Neuronal stem cell (in vitro differentiated cells): ENCODE measurements at places on chromosomes 16 and 17.

- no peak for DNase-seq
Observed at GRCh38 chr17:73091770-73092522, 542 bp downstream of the SLC39A11 start.

- DNase-seq = no peak
Observed at GRCh38 chr17:62821189-62822079, 13.3 kb upstream of the MARCHF10 start.

DNA sequence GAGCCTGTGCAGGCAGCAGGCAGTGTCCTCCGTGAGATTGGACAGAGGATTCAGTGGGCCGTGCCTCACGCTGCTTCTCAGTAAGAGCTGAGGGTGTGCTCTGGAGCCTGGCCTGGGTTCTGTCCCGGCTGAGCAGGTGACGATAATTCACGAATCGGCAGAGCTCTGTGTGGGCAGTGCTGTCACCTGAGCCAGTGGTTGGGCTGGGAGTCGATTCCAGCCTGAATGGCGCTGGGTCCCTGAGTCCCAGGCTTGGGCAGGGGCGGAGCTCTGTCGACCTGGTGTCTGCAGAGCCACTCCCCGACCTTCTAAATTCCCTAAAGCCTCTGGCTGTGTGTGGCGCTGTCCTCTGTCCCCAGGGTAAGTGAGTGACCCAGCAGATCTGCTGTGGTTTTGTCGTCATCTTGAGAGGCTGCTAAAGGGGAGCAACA, 8.4 kb downstream of the ACSF3 start:
- DNase-seq = no peak

GRCh38 chr16:58038219-58038641, 12.7 kb downstream of the MMP15 start:
- no peak for DNase-seq

GRCh38 chr16:81449899-81450608, 5.4 kb downstream of the CMIP start:
- DNase-seq = no peak

DNA sequence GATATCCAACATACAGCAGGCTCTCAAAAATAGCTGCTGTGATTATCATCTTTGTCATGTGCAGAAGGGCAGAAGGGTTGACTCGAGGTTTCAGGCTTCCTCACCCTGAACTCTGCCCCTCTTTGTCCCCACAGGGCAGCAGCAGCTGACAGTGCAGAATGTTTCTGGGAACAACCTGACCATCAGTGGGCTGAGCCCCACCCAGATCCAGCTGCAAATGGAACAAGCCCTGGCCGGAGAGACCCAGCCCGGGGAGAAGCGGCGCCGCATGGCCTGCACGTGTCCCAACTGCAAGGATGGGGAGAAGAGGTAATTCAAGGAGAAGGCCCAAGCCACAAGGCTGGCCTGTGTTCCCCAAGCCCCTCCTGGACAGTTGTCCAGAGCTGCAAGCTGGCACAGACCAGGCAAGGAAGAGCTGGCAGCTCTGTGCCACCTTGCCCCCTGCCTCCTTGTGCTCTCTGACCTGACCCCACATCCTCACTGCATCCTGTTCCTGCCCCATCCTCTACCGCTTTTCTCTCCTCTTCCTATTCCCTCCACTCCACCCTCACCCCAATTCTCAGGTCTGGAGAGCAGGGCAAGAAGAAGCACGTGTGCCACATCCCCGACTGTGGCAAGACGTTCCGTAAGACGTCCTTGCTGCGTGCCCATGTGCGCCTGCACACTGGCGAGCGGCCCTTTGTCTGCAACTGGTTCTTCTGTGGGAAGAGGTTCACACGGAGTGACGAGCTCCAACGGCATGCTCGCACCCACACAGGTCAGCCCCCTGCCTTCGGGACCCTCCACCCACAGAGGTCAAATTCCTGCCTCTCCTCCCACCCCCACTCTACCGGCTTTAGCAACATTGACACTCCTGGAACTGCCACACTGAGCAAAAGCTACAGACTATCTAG, 16.3 kb upstream of the PNPO start:
- no peak for DNase-seq

DNA sequence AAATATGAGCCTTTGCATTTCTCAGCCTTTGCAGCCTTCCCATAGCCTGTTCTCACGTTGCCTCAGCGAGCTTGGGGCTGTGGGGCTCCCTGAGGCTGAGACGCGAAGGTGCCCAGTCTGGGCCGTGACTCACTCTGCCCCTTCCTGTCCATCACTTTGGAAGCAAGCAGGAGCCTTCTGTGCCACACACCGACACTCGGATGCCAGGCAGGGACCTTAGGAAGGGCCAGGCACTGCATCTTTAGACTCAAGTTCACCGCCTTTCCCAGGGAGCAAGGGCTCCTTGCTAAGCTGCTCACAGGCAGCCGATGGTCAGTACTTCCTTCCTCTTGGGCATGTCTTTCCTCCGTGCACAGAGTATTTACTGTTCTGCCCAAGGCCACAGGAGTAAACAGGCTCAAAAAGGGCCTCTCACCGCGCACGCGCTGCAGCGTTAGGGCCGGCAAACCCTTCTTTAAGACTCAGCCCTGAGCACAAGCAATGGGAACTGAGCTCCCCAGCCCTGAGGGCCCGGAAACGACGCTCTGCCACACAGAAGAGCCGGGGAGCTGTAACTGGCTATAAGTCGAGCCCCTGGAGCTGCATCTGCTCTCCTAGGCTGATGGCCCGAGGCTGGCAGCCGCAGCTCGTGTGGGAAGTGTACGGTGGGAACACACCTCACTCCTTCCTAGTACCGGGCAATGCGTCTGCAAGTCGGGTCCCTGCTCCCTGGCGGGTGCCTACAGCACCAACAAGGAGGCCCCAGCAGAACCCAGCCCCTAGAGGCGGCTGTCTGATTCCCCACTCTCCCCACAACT, 7.2 kb downstream of the TIMM22 start:
- no peak for DNase-seq

- DNase-seq = no peak
Observed at GRCh38 chr17:82021900-82022309, 773 bp downstream of the CENPX start.

- no peak for DNase-seq
Observed at GRCh38 chr16:88871730-88872416, 5.4 kb upstream of the PABPN1L start.

DNA sequence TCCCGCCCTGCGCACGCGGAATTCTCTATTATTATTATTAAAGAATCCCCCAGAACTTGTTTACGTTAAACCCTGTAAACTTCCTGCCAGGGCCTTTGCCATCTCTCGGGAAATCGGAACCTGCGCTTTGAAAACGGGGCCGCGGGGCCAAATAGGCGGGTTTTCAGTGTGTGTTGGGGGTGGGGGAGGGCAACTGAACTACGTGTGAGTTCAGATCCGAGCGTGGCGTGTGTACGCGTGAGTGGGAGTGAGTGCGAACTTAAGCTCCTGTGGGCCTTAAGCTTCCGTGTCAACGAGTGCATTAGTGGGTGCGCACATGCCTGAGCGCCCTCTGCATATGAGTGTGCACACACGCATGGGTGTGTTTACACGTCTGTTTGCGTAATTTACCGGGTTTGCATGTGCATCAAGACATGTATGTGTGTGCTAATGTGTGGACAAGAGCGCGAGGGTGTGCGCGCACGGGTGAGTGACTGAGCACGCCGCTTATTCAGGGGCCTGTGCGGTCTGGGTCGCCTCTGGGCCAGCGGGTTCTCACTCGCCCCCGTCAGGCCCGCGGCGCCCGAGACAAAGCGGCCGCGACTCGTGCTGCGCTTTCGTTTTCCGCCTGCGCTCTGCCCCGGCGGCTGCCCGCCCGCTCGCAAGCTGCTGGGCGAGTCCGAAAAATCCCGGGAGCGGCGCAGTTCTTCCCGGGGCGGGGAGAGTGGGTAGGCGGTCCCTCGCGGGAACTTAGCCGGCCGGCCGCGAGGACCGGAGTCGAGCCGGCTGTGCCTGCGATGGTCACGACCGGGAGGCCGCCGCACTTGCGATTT, 1.2 kb upstream of the FOXF1 start:
- DNase-seq = peak; percentile 48

DNA sequence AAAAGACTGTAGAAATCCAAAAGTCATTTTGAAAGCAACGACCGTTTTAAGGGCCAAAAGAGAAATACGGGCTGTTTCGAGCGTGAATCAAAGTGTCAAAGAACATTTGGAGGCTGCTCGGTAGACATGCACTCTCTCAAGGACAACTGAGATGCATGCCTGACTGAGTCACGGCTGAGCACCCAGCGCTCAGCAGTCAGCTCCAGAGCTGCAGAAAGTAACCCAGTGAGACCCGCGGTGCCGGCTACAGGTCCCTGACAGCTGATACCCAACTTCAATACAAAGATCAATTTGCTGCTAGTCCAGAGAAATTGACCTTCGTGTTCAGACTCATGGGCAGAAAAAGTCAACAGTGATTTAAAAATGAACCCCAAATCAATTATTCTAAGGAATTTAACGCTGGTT, 214.9 kb downstream of the STX8 start:
- no peak for DNase-seq

- DNase-seq = no peak
Observed at GRCh38 chr16:51731160-51731559, 580.1 kb upstream of the SALL1 start.

DNA sequence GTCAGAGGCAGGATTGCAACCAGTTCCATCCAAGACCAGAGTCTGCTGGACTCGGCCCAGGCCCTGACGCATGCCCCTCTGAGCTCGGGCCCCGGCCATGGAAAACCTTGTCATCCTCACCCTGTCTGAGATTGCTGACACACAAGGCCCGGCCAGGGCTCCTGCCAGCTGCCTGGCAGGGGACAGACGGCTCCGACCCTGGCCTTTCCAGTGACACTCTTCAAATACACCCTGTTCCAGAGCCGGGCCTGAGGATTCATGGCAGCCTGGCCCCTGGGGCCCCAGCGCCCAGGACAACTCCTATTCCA, 3.2 kb upstream of the PABPN1L start:
- no peak for DNase-seq

GRCh38 chr17:40086150-40087044, 14.0 kb downstream of the NR1D1 start:
- DNase-seq = no peak

- DNase-seq = no peak
Observed at GRCh38 chr17:73111386-73111785, 18.9 kb upstream of the SLC39A11 start.

DNA sequence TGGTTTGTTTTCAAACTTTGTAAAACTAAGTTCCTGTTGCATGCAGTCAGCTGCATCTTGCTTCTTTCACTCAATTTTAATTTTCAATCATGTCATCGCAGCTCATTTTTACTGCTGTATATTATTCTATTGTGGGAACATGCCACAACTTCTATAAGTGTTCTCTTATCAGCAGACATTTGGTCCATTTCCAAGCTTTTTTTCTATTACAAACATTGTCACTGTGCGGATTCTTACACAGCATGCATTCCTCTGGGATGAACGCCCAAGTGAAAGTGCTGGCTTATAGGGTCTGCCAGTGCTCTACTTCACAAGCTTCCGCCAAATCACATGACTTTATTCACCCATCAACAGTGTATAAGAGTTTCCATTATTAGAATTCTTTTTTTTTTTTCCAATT, 22.7 kb downstream of the GINS3 start:
- DNase-seq = no peak

DNA sequence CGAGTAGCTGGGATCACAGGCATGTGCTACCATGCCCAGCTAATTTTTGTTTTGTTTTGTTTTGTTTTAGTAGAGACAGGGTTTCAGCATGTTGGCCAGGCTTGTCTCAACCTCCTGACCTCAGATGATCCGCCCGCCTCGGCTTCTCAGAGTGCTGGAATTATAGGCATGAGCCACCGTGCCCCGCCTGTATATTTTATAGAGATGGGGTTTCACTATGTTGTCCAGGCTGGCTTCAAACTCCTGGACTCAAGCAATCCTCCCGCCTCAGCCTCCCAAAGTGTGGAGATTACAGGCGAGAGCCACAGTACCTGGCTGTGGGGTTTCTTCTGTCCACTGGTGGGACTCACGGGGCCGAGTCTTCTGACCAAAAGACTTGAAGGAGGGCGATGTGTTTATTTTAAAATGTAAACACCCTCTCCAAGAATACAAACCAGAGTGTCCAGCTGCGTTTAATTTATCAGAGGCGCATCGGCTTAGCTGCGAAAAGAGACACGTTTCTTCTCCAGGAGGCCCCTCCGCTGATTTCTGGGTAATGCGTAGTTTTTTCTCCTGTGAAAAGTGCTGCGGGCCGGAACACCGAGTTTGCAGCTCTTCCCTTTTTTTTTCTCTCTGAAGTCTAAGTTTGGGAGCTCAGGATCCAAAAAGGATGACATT, 86.9 kb upstream of the CIBAR2 start:
- DNase-seq = no peak

GRCh38 chr17:263773-264172, 82.3 kb upstream of the DOC2B start:
- no peak for DNase-seq

GRCh38 chr16:88398170-88398873, 15.6 kb downstream of the ZNF469 start:
- DNase-seq = no peak

DNA sequence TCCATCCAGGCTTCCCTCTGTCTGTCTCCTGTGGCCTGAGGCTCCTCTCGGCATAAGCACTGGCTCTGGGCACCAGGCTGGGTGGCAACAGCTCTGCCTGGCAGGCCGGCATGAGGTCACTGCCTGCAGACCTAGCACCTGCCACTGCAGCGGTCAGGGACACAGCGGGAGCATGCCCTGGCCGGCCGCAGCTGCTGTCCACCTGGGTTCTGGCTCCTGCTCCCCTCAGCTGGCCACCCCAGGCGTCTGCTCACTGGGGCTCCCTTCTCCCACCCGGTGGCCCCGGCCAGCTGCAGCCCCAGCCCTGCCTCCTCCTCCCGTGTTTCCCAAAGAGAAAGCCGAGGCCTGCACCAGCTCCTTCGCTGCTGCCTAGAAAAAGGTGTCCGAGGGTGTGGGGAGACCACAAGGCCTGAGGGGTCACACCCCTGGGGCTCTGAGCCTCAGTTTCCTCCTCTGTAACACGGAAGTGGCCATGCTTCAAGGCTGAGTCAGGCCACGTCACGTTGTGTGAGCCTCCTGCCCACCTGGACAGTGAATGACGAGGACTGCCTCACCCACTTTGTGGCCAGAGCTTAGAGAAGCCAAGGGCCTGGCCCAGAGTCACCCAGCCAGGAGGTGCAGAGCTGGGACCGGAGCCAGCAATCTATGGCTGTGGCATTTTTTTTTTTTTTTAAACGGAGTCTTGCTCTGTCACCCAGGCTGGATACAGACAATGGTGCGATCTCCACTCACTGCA, 6.7 kb downstream of the NTHL1 start:
- DNase-seq = no peak

GRCh38 chr17:41547921-41548843, 20.1 kb upstream of the KRT19 start:
- no peak for DNase-seq

DNA sequence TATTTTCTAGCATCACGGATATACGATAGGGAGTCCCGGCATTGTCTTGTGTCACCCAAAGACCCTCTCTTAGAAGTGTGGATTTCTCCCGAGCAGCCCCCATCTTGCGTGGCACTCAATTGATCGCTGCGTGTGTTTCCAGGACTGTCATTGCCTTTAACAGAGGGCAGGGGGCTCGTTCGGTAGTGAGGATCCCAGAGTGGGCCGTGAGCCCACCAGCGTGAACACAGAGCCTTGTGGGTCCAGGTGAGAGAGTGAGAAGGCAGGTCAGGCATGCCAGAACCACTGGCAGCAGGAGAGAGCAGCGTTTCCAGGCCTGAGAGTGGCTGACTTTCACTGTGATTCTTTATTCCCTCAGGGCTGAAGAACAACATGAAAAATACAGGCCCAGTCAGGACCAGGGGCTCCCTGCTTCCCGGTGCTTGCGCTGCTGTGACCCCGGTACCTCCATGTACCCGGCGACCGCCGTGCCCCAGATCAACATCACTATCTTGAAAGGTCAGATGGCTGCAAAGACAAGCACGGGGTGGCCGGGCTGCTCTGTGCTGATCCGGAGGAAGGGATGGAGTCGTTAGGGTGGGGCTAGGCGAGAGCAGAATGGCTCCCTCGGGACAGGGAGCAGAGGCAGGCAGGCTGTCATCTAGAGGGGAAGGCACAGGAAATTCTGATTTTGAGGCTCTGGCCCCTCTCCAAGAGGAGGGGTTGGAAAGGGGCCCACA, 22.4 kb downstream of the C1QTNF1 start:
- DNase-seq = no peak
